ENCODE measurements at places on chromosomes 6 and 20.

DNA sequence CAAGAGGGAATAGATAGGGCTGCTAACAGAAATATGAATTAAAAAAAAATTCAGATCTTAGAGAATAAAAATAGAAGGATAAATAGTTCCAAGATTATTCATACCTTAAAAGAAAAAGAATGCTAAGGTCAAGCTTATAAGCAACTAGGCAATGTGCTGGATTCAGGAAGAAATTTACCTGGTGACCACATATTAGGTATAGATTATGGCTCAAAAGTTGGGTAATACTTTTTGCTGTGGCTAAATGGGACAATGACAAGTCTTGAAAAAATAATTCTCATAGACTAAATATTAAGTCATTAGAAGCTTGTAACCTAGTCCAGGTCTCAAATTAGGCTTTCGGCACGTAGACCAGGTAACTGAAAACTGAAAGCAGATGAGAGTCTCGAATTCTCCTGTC is 17.2 kb downstream of the MAP3K5 start:
- DNase-seq, result no peak

DNA sequence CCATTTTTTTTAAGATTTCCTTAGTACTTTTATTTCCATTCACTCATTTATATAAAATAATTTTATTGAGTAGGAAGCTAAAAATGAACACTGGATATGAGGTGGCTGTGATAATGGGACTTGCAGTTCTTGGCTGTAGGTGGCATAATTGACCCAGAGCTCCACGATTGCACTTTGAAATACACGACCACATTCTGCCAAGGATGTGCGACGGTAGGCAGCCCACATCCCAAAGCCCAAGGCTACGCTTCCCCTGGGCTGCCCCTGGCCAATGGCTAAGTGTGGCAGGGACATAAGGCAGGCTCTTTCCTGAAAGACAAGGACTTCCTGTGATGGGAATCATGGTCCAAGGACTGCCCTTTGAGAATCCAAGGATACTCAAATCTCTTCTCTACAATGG is 43.7 kb upstream of the ADTRP start:
- no peak for DNase-seq

GRCh38 chr6:131635384-131636340 is 1.4 kb upstream of the ENPP3 start:
- DNase-seq, result no peak

- no peak for DNase-seq
Measured at GRCh38 chr20:52270696-52271095, 79.1 kb upstream of the ZFP64 start.

- DNase-seq, result no peak
Measured at GRCh38 chr20:21238818-21239536, 64.2 kb upstream of the XRN2 start.

GRCh38 chr20:20063941-20064702 is 11.8 kb downstream of the CFAP61 start:
- DNase-seq, result no peak

- no peak for DNase-seq
Measured at GRCh38 chr6:56541030-56541600, 101.6 kb downstream of the DST start.

GRCh38 chr20:48787861-48788375 is 39.9 kb downstream of the PREX1 start:
- no peak for DNase-seq

DNA sequence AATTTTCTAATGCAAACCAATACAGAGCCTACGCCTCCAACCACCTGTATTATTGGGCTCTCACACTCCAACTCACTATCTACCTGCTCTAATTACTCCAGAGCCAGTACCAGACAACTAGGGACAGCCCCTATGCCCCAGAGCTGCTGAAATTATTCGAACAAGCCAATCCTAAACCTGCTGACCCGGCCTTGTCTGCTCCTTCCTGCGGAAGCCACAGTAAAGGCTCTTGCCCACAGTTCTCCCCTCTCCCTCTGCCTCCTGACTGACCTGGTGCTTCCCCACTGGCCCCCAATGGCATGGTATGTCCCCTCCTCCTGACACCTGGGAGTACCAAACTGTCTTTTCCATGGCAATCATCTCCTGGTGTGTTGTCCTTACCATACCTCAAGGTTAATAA is 4.1 kb upstream of the TOX2 start:
- DNase-seq, result no peak

DNA sequence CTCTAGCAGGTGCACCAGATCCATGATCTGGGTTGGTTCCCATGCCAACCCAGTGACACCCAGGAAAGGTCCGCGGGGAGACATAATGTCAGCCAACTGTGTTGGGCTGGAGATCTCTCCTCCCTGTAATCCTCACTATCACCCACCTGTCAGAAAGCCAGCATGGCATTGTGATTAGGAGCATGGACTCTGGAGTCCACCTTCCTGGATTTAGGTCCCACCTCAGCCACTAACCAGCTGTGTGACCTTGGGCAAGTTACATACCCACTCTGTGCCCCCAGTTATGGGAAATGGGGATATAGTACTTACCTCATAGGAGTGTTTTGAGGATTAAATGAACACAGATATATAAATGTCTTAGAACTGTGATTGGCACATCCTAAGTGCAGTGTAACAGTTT is 97.9 kb downstream of the ZDHHC14 start:
- DNase-seq, result no peak

- DNase-seq, result no peak
Measured at GRCh38 chr20:10467681-10468339, 32.7 kb downstream of the SLX4IP start.

- DNase-seq, result no peak
Measured at GRCh38 chr6:128327890-128328289, 192.5 kb downstream of the PTPRK start.

GRCh38 chr20:5156675-5157448 is 30.1 kb downstream of the CDS2 start:
- no peak for DNase-seq

DNA sequence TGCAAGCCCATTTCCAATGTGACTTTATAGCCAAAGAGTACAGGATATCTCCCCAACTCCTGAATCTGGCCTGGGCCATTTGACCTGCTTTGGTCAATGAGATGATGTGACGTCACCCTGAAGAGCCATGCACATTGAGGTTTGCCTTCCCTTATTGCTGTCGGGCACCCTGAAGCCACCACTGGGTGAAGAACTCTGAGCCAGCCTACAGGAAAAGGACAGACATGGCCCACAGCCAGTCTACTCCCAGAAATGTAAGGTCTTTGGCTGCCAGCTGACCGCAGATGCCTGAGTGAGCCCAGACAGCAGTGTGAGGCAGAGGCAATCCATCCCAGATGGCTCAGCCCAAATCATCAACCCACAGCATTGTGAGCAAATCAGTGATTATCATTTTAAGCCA is 3.7 kb upstream of the SYNDIG1 start:
- DNase-seq, result no peak

- no peak for DNase-seq
Measured at GRCh38 chr6:159572439-159573110, 120.5 kb downstream of the SOD2 start.

DNA sequence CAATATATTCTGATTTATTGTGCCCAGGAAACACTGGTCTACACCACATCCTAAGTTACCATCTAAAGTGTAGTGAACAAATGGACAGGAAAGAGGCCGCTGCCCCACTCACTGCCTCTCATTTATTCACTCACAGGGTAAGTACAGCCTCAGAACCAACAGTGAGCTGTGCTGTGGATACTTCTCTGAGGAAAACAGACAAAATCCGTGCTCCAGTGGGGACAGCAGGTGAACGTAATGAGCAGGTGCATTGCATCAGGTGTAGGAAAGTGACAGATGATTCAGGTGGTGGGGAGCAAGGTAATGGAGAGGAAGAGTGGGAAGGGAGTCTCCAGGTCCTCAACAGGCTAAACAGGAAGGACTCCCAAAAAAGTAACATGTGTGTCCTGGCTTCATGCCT is 8.4 kb upstream of the ULBP2 start:
- no peak for DNase-seq

- no peak for DNase-seq
Measured at GRCh38 chr20:10611357-10611756, 62.4 kb downstream of the JAG1 start.

GRCh38 chr20:45934046-45934585 is 367 bp upstream of the PCIF1 start:
- no peak for DNase-seq

GRCh38 chr6:36544228-36544627 is 3.1 kb downstream of the STK38 start:
- no peak for DNase-seq

GRCh38 chr20:40414843-40415615 is 274.0 kb downstream of the MAFB start:
- DNase-seq, result no peak

DNA sequence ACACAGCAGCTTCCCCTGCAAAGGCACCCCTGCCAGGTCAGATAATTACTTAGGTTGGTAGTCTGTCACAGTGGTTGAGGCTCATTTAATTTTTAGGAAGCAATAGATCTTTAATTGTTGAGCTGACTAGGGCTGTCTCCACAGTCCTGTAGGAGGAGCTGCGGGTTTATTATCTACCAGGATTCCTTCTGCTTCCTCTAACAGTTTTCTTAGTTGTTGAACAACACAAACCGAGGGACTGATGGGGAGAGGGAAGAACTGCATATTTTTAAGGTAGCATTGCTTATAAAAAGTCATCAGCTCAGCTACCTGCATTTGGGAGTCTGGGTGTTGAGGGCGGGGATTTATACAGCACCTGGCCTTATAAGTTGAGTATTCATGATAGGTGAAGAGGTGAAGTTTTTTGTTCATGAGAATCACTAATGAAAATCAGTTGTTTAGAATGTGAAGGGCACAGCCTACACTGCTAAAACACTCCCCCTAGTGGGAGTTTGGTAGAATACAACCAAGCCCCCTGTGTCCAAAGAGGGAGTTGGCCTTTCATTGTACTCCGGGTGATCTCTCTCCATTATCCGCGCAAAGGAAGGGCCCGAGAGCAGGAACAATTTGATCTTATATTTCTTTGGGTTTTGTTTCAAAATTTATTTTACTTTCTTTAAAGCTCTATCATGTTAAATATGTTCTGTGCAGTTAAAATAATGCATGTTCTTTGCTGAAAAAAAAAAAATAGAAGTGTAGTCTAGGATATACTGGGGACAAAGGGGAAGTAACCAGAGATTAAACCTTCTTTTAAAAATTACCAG is 69.6 kb downstream of the SSR1 start:
- DNase-seq, result peak; percentile 35

- DNase-seq, result no peak
Measured at GRCh38 chr6:131727868-131728267, 17.1 kb upstream of the CTAGE9 start.

DNA sequence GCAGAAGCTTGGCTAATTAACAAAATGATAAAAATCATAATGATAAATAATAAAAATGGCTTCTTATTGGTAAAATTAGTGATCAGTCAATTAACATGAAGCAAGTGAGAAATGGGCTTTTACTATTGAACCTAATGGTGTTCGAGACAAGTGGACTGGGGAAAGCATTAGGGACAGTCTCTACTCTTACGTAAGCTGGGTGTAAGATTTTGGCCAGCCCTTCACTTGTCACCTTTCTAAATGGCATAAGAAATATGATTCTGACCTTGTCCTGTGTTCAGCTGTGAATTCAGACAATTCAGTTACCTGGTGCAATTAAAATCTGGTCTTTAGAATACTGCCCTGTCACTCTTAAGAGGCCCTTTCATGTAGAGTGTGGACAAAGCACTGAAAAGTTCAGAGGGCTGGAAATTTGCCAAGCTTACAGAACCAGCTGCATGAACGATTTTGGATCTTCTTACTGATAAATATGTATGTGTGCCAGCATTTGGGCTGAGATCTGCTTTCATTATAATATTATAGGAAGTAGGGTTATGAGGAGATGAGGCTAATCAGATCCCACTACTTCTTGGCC is 115.9 kb downstream of the QRSL1 start:
- no peak for DNase-seq

DNA sequence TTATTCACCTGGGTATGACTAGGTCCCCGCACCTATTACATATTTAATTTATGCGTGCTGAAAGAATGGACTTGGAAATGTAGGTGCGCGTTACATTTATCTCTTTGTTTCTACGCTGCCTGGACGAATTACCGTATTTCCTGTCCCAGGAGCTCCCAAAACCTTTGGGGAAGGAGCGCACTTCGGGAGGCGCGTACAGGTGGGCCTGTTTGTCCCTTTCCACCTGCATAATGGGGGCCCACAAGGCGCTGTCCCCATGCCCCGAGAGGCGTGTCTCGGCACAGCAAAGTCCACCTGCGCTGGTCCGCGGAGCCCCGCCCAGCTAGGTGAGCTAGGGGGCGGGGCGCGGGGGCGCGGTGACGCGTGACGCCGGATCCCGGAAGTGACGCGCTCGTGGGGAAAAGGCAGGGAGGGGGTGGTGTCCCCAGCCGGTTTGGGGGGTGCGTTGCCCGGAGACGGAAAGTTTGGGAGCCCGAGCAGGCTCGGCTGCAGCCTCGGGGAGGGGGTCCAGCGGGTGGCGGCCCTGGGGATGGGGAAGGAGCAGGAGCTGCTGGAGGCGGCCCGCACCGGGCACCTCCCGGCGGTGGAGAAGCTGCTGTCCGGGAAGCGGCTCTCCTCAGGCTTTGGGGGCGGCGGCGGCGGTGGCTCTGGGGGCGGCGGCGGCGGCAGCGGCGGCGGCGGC is at the start of gene ANKS1A:
Gene ANKS1A (plus strand): TSS at position 382 of the 682 bp plus-strand sequence. CDS start 148 bp downstream, at position 530.
- DNase-seq, result no peak

- no peak for DNase-seq
Measured at GRCh38 chr6:143368426-143368825, 82.1 kb downstream of the ADAT2 start.

GRCh38 chr6:6466967-6467761 is 121.4 kb upstream of the LY86 start:
- DNase-seq, result no peak

- no peak for DNase-seq
Measured at GRCh38 chr6:6771224-6771945, 182.9 kb downstream of the LY86 start.

- no peak for DNase-seq
Measured at GRCh38 chr6:1629316-1629715, 19.6 kb downstream of the FOXC1 start.

- no peak for DNase-seq
Measured at GRCh38 chr6:36442103-36442670, 467 bp downstream of the PXT1 start.

GRCh38 chr20:57223648-57224489 is 42.6 kb downstream of the BMP7 start:
- no peak for DNase-seq

DNA sequence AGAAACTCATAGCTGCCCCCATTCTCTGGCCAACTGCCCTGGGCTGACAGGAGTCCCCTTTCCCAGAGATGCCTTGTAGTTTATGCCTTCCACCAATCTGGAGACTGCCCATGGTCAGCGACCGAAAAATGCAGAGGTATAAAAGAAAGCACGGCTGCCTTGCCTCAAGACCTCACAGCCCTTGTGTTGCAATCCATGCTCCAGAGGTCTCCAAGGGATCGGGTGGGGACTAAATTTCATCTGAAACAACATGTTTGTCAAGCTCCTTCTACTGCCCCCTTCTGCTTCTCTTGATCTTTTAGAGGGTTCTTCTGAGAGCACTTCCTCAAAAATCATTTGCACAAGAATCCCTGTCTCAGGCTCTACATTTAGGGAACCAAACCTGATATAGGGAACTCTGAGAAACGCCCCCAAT is 128.8 kb downstream of the PLCB1 start:
- no peak for DNase-seq

Data from NCI-H2081 treated with DMSO at 0.1 percent for 48 hours (cell line).